ENCODE measurements at places on chromosomes 12 and 14.

- no peak for DNase-seq
Observed at GRCh38 chr12:49563951-49564685, 3.8 kb downstream of the MCRS1 start.

DNA sequence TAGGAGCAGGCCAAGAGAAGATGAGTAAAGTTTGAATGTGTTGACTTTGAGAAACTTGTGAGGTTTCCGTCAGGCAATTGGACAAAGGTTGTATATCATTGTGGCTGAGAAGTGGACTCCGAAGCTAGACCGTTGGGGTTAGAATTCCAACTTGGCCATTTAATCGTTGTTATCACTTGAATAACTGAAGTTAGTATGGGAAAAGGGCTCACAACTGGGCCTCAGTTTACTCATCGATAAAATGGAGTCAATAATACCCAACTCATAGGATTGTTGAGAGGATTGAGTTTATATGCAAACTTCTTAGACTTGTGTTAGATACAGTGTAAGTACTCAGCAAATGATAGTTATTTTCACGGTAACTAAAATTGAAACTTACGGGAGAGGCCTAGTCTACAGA, 846 bp downstream of the SLIRP start:
- no peak for DNase-seq

- DNase-seq, result no peak
Observed at GRCh38 chr14:105166571-105167302, 1.8 kb downstream of the JAG2 start.

DNA sequence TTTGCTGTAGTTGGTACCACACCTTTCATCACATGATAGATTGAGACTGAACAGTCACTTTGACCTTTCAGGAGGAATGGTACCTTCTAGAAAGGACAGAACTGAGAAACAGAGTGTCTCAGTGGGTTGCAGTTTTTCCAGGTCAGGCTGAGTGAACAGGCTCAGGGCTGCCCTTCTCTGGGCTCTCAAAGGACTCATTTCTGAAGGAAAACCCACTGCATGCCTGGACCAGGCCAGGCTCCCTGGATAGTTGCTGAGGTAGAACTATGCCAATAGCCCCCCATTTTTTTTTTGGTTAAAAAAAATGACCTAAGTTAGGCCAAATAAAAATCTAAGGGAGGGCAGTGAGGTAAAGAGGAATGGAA, 148.1 kb upstream of the EGLN3 start:
- DNase-seq, result no peak

DNA sequence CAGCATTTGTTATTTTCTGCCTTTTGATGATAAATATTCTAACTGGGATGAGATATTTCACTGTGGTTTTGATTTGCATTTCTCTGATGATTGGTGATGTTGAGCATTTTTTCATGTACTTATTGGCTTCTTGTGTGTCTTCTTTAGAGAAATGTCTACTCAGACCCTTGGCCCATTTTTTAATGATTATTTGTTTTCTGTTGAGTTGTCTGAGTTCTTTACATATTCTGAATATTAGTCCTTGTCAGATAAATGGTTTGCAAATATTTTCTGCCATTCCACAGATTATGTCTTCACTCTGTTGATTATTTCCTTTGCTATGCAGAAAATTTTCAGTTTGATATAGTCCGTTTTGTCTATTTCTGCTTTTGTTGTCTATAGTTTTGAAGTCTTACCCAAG, 317.0 kb downstream of the CEP128 start:
- no peak for DNase-seq

GRCh38 chr12:84375449-84376170, 537.0 kb downstream of the SLC6A15 start:
- no peak for DNase-seq

DNA sequence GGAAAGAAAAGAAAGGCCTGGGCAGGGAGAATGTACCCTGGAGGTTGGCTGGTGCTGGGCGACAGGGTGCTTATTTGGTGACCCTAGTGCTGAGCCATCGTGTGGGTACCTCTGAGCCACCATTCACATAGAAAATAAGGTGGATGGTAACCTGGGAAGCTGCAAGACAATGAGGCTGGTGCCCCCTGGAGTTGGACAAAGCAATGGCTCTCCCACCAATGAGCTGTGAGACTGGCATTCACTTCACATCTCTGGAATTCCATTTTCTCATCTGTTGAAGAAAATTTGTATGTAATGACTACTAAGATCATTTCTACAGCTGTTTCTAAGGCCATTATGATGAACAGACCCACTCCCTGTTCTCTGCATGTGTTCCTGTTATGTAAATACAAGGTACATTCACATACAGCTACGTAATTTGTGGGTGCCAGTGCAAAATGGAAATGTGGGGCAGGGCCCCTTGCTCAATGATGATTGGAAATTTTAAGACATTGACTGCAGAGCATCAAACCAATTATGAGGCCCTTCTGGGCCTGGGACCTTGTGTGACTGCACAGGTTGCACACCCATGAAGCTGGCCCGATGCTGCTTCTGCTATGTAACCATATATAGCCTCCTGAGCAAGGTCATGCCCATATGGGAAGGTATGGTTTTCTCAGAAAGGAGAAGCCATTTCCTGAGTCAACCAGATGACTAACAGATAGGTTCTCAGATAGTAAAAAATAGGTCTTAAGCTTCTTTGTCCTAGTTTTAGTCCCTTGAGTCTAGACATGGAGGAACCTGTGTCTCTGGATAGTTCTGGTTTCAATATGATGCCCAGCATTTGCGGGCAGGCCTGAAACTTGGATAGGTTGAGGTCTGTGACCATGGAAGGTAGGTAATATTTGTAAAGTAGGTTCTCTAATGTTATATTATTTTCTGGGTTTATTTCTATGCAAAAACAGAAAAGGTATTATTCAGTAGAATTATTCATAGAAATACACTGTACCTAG, 63.4 kb upstream of the IGF1 start:
- DNase-seq, result no peak

- no peak for DNase-seq
Observed at GRCh38 chr12:126570566-126570965, 1505.3 kb downstream of the AACS start.

DNA sequence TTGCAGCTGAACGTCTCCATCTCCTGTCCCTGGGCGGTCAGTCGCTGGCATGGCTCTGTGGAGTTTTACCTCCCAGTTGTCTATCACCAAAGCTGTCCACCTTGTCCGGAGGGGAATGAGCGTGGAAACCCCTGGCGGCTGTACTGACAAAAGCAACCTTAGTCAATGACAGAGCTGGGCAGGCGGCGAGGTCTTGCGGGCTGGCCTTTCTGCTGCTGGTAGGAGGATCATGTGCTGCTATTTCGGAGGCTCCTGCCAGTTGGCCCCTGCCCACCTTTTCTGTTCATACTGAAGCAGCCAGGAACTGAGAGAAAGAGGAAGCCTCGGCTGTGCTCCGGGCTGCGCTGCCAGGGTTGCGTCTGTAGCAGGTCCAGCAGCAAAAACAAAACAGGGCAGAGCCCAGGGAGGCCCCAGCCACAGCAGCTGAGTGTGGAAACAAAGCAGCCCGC, 57.7 kb downstream of the HMGA2 start:
- DNase-seq, result no peak

DNA sequence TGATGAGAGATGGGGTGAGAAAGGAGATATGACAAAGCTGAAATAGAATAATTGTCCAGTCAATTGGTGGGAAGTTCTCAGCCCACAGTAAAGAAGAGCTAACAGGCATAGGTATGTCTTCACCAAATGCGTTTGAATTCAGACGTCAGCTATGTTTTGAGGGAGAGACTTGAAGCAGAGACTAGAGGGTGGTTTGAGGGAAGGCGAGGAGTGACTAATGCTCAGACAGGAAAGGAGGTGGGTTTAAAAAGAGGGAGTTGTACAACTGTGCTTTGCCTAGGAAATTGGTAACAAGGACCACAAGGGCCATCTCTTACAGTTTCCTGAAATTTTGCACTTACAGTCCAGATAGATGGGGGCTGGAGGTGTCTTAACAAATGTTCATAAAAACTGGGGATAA, 6.4 kb downstream of the JKAMP start:
- DNase-seq, result no peak

DNA sequence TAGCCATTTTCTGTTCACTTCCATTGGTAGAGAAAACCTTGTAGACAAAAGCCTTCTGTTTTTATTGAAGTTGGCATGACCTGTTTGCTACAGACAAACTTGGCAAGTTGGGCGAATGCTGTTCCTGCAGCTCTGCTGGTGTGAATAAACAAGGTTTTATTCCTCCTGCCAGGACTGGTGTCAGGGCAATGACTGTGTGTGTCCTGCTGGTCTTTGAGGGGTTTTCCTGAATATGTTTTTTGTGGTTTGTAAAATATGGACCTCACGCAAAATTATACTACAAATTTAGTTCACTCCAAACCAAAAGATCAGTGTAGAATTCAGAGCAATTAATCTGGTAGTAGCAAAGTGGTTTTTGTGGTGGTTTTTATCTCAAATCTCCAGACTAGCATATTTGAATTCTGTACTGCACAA, 140.8 kb downstream of the ERC1 start:
- no peak for DNase-seq

DNA sequence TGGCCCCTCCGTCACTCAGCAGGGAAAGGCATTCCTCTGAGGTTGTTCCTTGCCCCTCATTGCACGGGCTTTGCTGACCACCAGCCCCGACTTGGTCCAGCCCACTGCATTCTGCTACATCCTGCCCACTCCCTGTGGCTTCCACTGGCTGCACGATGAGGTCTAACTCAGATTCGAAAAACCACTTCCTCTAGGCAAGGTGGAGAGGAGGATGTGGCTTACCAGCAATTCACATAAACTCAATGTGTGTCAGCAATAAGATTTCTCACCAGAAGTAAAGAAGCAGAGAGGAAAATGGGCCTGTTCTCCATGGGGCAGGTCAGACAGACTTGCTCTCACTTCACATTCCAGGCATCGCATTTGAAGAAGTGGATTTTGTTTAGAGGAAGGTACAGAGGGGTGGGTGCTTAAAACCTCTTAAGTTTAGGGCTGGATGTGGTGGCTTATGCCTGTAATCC, 14.7 kb downstream of the GPR68 start:
- DNase-seq, result no peak

DNA sequence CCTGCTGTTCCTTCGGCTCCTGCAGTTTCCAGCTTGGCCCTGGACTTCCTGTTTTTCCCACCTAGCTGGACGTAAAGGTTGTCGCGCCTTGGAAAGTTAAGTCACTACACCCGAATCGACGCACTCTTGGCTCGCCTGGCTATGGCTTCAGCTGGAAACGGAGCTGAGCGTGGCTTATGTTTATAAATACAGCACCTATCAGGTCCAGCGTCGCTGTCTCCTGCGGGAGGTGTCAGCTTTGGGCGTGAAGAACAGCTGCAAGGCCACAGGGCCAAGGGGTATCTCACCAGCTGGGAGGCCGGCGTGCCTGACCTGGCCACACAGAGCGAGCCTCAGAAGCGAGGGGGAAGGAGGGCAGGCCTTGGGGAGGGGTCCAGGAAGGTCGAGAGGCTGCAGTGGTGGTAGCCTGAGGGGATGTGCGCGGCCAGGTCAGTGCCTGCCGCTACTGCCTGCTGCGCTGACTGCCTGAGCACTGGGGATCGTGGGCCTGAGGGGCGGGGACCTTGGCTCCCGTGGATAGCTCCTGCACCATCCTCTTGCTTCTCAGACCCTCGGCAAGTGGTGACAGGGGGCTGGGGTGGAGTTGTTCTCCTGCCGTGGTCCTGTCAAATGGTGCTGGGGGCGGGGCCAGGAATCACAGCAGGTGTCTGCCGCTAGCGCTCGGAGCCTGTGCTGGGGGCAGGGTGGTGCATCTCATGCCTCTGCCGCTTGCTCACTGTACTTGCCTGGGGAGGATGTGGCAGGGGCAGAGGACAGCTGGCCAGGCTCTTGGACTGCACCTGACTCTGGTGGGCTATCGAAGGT, 12.5 kb downstream of the PACS2 start:
- DNase-seq, result no peak

- DNase-seq, result no peak
Observed at GRCh38 chr14:102437997-102438915, 71.3 kb downstream of the ANKRD9 start.

DNA sequence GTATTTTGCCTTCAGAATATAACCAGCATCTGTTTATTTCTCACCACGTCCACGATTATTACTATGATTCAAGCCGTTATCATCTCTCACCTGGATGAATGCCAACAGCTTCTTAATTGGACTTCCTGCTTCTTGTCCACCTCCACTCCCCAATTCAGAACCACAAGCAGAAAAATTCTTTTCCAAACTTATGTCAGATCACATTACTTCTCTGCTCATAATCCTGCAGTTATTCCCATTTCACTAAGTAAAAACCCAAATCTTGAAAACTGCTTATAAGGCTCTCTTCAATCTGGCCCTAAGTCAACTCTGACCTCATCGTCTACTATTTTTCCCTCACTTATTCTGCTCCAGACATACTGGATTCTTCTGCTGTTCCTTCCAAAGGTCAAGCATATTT, 2.0 kb downstream of the CRY1 start:
- no peak for DNase-seq

- DNase-seq, result no peak
Observed at GRCh38 chr14:62667421-62667914, 377.8 kb downstream of the KCNH5 start.

DNA sequence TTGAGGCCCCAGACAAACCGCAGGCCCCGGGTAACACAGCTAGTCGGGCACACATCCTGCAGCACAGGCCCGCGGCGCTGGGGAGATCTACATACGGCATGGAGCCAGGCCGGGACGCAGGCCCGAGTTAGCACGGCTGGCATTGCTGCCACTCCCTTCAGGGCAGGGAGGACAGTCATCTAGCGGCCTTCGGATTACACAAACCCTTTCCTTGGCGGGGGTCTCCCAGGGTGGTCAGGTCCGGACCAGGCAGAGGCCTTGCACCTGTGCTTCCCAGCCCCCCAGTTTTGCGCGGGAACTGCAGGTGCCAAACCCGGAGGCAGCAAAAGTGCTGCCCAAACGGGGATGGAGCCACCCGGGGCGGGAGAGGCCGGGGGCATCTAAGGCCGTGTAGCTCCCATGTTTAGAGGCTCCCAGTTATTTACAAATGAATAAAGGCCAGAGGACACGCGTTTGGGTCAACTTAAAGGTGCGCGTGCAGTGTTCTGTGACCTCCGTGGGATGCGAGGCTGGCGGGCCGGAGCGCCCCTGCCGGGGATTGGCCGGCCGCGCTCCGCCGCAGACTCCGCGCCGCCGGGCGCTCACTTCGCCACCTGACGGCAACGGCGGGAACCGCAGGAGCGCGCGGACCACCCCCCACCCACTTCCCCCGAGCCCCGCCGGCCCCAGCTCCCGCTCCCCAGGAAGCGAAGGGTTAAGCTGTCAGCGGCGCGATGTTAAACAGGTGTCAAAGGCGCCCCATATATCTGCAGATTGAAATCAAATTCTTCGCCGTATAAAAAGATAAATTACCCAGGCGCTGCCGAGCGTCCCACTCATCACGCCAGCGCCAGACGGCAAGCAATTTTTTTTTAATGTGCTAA, 18.1 kb downstream of the VSX2 start:
- no peak for DNase-seq

GRCh38 chr14:39310051-39310450, 76.3 kb downstream of the MIA2 start:
- no peak for DNase-seq

Data from esophagus squamous epithelium (tissue), 5 donors.